ENCODE measurements at places on chromosomes 1 and 21.
A peak's percentile ranks its signal among the peaks of the same experiment; 100 is the strongest.

GRCh38 chr1:6001992-6002576 is 9.9 kb upstream of the NPHP4 start:
- DNase-seq = no peak

- DNase-seq = no peak
These were observed 201.5 kb downstream of the NTNG1 start for GRCh38 chr1:107342316-107342715.

- no peak for DNase-seq
These were observed 175.3 kb downstream of the PRDM16 start for GRCh38 chr1:3244025-3244926.

DNA sequence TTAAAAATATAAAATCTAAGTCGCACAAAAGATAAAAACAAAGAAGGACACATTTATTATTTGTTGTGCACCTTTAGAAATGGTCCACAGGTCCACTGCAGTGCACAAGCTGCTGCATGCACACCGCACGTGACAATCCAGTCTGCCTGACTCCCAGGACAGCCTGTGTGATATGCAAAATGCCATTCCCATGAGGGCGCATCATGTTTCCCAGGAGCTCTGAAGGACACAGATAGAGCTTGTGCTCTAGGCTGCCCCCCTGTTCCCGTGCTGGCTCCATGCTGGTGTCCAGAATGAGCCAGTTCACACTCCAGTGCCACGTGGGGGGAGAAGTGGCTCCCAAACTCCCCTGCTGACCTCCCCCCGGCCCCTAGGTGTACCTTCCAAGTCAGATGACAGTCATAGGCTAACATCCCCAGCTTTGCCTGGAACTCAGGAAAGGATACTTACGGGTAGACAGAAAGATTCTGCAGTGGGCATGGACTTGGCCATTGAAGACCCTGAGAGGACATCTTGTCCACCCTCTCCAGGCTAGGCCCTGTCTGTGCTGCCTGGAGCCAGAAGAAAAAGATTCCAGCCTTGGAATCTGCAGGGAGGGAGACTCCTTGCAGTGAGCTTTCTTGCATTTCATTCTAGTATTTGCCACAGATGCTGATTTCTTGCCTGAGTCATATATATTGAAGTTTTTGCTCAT is 26.3 kb downstream of the RAB7B start:
- no peak for DNase-seq

- DNase-seq = no peak
These were observed 30.6 kb downstream of the AKT3 start for GRCh38 chr1:243819438-243819839.

DNA sequence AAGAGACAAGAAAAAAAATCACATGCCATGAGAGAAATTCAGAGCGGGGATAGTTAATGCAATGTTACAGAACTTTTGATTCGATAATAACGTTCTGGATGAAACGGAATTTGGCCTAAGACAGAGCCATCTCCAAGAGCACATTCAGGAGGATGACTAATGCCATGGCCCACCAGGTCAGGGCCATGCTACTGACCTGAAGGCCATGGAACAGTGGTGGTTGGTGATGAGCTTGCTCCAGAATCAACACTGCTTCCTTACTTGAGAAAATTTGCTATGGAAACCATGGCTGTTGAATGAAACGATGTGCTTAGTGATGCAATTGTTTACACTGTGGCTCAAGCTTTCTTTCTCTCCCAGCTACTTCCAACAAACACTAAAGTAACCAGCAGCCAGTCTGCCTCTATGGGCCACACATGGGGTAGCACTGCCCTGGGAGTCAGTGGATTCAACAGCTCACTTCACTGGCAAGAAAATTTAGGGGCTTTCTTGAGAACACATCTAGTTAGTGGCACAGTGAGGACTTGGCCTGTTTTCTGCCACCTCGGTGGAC is 299.1 kb downstream of the PCP4 start:
- DNase-seq = no peak

DNA sequence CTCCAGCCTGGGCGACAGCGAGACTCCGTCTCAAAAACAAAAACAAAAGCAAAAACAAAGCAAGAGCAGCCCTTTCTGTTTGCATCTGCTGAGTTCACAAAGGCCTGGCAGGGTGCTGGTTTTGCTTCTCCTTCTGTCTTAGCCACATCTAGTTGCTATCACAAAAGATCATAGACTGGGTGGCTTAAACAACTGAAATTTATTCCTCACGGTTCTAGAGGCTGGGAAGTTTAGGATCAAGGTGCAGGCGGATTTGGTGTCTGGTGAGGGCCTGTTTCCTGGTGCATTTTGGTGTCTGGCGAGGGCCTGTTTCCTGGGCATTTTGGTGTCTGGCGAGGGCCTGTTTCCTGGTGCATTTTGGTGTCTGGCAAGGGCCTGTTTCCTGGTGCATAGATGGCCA is 471.3 kb downstream of the CAMTA1 start:
- DNase-seq = no peak

DNA sequence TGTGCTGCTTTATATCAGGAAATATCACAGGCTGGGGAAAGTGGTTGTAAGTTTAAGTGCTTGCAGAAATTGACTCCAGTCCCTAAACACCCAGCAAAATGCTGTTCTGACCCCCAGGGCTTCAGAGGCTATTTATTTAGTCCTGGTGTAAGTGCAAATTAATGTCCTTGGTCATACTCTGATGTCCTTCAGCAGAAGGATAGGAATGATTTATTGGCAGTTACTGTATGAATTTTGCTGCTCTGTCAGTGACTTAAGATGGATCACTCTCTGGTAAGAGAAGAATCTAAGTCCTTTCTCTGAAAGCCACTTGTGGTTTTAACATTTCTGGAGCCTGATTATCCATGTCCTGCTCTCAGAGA is 21.9 kb downstream of the FAM20B start:
- DNase-seq = no peak

- no peak for DNase-seq
These were observed 122.3 kb upstream of the ADAR start for GRCh38 chr1:154730259-154730658.

GRCh38 chr1:167533851-167534300 is 15.5 kb upstream of the CD247 start:
- DNase-seq = peak; percentile 36

DNA sequence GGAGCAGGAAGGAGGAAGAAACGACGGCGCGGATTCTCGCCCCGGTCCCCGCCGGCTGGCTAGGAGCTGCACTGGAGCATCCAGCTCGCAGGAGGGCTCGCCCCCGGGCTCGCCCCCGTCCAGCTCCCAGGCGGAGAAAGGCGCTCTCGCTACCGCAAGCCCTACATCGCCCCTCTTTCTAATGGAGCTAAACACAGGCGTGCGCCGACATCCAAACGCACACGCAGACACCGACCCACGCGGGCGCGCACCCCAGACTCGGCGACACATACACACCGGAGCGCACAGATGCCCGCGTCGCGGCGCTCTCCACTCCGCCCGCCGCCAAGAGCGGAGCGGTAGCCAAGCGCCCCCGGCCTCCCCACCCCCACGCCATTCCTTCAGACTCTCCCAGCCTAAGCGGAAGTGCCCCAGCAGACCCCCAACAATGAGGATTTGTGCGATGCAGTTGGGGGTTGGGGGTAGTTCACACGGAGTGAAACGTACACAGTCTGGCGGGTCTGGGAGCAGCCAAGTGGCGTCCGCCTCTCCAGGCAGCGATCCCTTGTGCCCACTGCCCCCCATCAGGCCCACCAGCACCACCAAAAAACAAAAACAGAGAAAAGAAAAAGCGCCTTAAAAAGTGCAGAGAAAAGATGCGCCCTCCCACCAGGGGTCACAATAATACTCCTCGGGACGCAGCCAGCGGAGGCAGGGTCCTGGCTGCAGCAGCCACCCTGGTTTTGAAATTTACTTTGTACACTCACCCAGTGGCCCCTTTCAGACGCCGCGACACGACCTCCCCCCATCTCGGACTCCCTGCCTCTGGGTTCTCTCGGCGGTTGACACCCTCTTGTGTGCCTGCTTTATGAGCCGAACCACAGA is 1.4 kb downstream of the DAB1 start:
- no peak for DNase-seq

- DNase-seq = no peak
These were observed 74.1 kb upstream of the CASZ1 start for GRCh38 chr1:10870493-10871096.

DNA sequence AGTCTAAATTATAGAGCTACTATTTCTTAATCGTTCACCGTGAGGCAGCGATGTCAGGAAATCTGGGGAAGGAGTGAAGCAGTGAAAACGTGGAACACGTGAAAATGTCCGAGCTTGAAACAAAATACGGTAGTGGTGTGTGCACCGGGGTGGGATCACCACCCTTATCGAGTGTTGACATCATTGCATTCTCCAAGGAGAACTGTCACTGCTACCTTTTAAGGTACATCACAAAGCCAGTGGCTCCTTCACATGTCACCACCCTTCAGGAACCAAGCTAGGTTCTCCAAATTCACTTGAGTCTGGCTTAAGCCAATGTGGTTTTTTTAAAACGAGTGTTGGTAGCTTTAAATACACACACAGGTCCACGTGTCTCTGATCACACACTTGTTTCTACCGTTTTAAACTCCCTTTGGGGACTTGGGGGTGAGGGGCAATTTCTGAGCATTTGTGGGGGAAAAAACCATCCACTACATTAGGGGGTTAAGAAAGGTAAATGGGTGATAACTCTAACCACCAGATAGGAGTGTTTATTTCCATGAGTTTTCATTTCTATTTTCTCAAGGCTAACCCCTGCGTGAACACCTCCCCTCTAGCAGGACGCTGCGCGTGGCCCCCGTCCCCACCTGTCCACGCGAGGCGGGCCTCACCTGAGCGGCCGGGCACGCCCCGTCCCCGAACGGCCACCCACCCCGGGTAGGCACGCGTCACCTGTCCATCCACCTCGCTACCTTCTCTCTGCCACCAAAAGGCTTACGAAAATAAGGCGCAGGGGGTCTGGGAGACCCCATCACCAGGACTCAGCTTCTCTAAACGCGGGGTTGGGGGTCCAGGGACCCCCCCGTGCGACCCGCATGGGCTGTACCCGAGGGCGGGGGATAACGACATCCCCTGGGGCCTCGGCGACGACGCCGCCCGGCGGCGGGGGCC is 978 bp downstream of the PRDM15 start:
- DNase-seq = peak; percentile 16

DNA sequence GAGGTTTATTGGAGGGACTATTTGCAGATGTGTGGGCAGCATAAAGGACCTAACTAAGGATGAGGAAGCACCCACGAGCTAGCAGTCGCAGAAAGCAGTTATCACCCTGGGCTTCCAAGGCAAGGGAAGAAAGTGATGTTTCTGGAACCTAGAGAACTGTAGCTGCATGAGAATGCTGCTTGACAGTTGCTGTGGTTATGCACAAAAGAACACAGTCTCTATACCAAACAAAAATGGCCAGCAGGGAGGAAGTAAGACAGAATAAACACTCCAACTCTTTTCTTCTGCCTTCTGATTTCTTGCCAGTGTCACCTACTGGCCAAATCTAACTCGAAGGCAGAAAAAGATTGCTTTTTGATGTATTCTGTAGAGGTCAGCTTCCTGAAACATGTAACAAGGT is 190.2 kb downstream of the RASAL2 start:
- DNase-seq = no peak

DNA sequence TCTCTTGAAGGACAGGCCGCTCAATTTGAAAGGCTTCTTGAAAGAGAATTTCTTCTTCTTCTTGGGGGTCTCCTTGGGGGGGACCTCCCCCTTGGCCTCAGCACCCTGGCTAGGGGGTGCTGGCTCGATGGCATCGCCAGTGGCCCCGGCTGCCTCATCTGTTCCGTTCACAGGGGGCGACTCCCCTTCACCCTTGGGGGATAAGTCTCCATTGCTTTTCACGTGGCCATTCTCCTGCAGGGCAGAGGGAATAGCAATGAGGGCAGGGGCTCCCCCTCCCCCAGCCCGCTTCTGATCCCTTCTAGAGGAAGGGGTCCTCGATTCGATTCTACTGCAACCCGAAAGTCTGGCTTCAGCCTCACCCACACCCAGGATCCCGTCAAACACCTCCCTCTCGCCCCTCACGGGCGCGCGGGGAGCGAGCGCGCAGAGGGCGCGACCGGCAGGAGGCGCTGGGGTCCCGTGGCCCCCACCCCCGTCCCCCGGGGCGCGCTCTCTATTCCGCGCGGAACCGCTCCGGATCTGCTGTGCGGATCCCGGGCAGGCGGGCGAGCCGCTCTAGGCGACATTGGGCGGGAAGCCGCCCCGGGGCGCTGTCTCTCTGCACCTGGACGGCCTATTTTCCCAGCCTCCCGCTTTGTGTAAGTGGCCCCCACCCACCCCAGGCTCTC is 1.0 kb downstream of the MARCKSL1 start:
- DNase-seq = peak; percentile 45

- no peak for DNase-seq
These were observed 14.7 kb downstream of the JUN start for GRCh38 chr1:58768971-58769808.

DNA sequence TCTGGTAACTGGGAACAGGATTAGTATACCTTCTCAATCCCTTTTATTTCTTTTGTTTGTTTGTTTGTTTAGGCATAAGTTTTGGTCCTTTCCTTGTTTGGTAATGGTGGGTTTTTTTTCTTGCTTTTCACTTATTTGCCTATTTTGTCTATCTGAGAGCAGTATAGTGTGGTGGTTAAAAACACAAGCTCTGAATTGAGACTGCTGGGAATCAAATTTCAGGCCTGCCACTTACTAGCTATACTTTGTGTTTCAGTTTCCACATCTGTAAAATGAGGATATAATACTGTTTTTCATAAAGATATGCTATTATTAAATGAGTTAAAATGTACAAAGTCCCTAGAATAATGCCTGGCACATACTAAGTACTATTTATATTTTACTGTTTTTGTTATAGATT is 81.6 kb upstream of the IVNS1ABP start:
- no peak for DNase-seq

GRCh38 chr1:164660412-164660772 is 101.4 kb downstream of the PBX1 start:
- no peak for DNase-seq

GRCh38 chr21:37742115-37742514 is 174.1 kb downstream of the KCNJ6 start:
- no peak for DNase-seq

DNA sequence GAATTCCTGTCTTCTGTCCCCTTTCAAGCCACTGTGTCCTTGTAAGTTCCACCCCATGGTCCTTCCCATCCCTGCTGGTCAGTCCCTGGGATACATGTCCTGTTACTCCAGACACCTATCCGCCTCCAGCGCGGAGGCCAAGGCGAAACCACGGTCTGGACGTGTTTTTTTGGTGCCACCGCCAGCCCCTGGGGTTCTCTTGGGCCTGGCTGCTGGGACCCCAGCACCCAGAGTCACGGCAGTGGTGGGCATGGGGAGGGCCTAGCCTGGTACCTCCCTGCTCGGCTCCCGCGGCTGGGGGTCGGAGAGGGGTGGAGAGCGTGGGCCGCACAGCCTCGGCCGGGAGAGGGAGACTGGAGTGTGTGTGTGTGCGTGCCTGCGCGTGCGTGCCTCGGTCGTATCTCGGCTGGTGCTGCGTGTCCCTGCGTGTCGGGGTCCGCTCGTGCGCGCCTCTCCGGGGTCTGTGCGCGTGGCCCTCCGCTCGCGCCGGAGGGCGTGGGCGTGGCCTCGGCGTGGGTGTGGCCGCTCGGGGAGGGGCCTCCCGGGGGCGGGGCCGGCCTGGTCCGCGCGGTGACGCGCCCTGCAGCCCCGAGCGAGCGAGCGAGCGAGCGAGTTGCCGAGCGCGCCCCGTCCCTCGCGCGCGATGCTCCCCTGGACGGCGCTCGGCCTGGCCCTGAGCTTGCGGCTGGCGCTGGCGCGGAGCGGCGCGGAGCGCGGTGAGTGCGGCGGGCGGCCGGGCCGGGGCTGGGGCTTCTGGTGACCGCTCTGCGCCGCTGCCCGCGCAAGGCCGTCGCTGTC is at the start of gene VWA1:
Gene VWA1 (plus strand): TSS at position 585 of the 798 bp plus-strand sequence. CDS start 59 bp downstream, at position 644.
- DNase-seq = peak; percentile 62

- DNase-seq = no peak
These were observed 88.6 kb downstream of the NEK7 start for GRCh38 chr1:198245379-198245778.
